ENCODE measurements at places on chromosomes 1 and 21.

DNA sequence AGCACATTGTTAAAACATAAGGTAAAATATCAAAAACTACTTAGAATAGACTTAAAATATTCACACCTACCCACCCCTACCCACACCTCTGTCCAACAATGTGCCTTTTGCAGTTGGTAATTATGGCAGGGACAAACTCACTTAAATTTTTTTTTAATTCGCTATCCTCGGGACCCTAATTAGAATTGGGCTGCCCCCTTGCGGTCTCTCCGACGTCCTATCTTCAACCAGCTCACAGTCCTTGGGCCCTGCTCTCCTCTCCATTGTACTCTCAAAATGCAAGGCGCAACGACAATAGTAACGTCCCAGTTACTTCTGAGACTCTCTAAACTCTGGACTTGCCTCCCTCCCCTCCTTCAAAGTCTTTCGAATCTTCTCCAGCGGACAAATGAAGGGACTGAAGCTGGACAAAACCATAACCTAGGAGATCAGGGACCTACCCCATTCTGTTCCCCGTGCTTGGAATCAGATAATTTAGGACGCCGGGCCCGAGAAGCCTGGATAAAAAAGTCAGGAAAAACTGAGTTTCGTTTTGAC, 1.1 kb upstream of the CIART start:
- DNase-seq, result peak; percentile 15

DNA sequence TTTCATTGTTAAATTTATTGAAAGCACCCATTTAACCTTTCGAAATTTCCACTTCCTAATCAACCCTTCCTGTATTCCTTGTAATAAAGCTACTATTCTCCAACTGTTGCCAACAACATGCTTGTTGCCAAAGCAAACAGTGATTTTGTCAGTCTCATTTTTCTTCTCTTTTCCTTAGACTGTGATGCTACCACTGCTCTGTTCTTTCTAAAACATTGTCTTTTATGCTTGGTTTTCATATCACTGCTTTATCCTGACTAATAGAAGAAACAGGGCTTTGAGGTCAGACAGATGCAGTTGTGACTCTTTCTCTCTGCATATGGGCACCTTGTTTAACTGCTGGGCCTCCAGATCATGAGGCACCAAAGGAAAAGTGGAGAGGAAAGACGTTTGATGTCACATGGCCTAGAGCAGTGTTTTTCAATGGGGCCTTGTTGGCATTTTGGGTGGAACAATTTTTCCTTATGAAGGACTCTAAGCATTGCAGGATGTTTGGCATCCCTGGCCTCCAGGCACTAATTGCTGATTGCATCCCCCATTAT, 56.1 kb downstream of the HMCN1 start:
- DNase-seq, result no peak

DNA sequence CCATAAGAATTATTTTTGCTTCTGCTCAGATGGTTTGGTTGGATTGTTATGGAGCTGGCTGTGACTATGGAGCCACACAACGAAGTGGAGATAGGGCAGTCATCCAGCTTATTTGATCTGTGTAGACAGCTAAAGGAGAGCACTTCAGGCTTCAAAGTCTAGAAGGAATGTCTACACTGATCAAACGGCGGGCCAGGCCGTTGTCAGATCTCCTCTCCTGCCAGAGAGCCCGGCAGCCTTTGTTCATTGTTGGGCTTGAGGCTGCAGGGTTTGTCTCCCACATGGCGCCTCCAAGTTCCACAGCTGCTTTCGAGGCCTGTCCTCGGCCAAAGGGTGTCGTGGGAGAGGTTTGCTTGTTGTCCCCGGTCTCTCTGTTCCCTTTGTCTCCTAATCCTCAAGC, 2.8 kb upstream of the STMN1 start:
- DNase-seq, result no peak

- no peak for DNase-seq
Measured at GRCh38 chr21:25931765-25932164, 197.0 kb downstream of the GABPA start.

DNA sequence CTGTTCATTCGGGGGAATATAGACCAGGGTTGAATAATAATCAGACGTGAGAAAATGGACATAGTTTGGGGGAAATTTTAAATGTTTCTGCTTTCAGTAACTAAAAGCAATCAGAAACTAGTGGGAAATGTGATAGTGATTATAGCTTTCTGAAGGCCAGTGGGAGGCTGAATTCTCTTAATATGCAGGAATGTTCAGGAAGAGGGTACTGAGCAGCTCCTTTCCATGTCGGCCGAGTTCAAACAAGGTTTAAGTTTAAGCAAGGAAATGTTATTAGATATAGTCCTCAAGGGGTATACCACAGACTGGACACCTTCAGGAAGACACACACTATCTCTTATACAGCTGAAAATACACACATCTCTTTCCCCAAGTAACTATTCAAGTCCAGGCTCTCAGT, 105.5 kb downstream of the HHAT start:
- no peak for DNase-seq

GRCh38 chr1:60763741-60764140, 318.6 kb upstream of the NFIA start:
- no peak for DNase-seq

DNA sequence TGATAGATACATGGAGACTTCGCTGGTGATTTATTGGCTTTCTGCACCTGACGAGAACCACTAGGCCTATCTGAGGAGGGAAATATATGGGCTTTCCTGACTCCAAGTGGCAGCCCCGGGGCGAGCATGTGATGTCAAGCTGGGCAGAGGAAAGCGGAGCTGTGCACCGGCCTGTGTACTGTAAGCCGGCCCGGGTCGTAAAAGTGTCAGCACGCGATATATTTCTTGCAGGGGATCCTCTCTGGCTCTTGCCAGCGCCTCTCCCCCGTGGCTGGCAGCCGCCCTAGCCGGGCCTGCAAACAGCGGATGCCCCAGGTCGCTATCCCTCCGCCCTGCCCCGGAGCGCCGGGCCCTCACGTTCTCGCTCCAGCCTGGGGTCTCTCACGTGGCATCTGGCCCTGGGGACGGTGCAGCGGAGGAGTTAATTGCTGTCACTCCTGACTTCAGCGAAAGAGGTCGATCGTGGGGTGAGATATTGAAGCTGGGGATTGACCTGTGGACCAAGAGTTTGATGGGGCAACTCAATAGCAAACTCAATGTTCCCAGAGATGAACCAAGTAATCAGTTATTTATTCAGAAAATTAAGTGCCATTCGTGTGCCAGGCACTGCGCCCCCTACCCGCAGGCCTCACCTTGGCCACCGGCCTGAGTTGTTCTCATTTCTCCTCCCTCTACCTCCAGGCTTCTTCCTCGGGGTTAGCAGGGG, 41.0 kb upstream of the HAO2 start:
- no peak for DNase-seq

GRCh38 chr1:160077486-160077885, 3.9 kb upstream of the KCNJ9 start:
- no peak for DNase-seq

GRCh38 chr1:178531887-178532286, 19.0 kb downstream of the TEX35 start:
- DNase-seq, result no peak

DNA sequence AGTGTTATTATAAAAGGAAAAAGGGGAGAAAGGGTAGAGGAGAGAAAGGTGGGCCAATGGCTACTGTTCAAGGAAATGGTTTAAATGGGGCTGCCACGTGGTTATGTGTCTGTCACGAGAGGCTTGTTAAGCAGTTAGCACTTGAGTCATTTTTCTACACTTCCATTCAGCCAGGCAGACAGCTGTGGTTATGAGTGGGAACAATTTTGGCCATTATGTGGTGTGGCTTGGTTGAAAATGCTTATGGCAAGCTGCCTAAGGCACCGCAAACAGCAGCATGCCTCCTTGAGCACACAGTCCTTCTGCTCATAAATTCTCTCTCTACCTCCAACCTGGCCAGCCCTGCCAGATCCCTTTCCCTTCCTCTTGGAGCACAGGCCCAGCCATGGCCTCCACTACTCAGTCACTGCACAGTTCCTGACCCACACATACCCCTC, 3.2 kb upstream of the SRM start:
- DNase-seq, result no peak

DNA sequence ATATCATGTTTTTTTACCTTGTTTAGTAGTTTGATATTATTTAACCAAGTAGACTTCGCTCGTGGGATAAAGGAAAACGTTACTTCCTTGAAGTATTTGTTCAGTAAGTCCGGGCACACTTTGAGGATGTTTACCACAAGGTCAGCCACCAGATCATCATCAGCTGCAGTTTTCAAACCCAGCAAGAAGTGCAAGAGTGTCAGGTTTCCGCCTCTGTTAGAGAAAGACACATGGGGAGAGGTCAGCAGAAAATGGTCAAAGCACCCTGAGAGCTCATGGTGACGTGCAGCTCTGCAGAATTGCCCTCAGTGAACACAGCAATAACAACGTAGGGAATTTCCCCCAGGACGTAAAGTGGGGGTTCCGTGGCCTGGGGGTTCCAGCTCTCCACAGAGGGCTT, 24.4 kb downstream of the URB1 start:
- DNase-seq, result no peak

- no peak for DNase-seq
Measured at GRCh38 chr1:223017291-223017690, 125.8 kb downstream of the TLR5 start.

GRCh38 chr1:216710598-216711333, 12.5 kb downstream of the ESRRG start:
- DNase-seq, result no peak

- no peak for DNase-seq
Measured at GRCh38 chr21:41973427-41973831, 19.6 kb upstream of the C2CD2 start.

DNA sequence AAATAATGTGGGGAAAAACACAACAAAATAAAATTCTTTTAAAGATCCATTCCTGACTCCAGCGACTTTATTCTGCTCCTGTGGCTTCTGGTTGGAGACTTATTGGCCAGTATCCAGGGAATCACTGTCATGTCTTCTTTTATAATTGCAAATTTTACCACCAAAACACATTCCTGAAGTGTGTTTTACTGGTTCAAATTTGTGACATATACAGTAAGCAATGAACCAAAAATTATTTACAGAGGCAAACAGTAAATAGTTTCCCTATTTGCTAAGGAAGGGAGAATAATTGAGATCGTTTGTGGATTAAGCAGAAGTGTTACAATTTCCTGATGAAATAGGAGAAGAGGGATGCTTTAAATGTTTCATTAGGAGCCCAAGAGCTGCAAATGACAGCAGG, 118.7 kb downstream of the ZNF281 start:
- no peak for DNase-seq

- DNase-seq, result no peak
Measured at GRCh38 chr21:35615325-35615724, 445.0 kb downstream of the SETD4 start.

DNA sequence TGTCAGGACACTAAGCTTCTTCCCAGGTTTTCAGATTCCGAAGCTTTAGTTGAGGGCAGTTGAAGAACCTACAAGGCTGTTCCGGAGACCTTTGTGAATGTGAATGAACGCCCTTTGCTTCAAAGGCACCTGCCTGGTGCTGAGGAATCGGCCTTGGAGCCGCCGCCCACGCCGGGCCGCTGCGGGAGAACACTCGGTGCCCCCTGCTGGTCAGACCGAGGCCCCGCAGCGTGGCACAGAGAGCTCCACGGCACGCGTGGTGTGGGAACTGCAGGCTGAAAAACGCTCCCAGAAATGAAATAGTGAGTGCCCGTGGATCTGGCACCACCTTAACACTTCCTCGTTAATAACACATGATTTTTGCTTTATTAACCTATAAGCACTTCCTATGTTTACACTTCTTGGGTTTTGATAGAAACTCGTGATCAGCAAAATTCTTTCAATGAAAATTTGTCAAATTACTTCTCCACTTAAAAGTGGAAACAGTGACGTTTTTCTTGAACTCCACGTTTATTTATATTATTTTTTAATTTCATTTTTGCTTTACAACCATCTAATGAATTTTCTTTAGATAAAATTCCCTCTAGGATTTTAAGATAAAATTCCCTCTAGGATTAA, 460.6 kb downstream of the DSCAM start:
- peak; percentile 12 for DNase-seq

- no peak for DNase-seq
Measured at GRCh38 chr1:24417681-24418080, 2.1 kb downstream of the NIPAL3 start.

DNA sequence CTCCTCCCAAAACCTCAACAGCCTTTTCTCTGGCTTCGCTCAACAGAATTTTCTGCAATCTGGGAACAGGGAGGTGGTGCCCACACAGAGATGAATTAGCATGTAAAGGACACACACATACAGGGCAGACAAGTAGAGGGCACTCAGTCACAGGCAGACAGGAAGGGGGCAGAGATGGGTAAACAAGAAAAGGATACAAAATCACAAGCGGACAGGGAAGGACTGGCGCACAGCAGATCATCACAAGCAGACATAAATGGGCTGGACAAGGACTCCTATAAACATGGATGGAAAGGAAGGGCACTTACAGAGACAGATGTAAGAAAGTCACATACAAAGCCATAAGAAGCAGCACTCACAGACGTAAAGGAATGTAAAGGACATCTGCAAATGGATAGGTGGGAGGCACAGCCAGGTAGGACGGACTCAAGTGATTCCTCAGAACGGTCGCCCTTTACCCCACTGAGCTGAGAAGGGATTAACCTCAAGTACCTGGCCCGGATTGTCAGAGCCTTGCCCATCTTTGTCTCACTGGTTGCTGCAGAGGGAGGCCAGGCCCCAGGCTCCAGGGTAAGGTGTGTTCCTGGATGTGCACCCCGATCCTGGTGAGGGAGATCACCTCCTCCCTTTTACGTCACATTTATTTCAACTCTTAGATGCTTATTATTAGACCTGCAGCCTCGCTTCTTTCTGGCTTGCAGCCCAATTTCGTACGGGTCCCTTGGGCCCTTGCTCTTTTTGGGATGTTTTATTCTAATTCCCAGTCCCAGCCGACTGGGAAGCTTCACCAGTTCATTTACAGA, 836 bp upstream of the PRCC start:
- DNase-seq, result no peak

DNA sequence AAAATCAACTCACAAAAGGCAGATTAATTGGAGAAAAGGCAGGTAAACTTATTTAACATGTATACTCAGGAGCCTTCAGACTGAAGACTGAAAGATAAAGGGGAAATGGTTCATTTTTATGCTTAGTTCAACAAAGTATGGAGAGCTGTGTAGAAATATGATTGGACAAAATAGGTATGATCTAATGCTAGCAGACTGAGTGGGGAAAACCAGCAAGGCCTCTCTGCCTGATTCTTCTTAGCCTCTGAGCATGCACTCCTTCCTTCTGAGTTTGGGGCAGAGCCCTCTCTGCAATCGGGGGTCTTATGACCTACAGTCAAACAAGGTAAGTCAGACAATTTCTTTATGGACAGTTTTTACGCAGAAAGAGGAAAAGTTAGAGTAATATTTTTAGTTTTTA, 38.8 kb upstream of the SUCO start:
- DNase-seq, result no peak

All from stimulated activated CD4-positive, alpha-beta T cell treated with anti-CD3 and anti-CD28 coated beads, Interleukin-1b, Interleukin-23, amount 100 ng/mL, for 1 hour (primary cell).